ENCODE measurements at places on chromosomes 11 and 22. TPM values are rescaled to one million over a fixed set of nuclear protein-coding genes. Genes with fewer than 3 reads are reported as not detected.

DNA sequence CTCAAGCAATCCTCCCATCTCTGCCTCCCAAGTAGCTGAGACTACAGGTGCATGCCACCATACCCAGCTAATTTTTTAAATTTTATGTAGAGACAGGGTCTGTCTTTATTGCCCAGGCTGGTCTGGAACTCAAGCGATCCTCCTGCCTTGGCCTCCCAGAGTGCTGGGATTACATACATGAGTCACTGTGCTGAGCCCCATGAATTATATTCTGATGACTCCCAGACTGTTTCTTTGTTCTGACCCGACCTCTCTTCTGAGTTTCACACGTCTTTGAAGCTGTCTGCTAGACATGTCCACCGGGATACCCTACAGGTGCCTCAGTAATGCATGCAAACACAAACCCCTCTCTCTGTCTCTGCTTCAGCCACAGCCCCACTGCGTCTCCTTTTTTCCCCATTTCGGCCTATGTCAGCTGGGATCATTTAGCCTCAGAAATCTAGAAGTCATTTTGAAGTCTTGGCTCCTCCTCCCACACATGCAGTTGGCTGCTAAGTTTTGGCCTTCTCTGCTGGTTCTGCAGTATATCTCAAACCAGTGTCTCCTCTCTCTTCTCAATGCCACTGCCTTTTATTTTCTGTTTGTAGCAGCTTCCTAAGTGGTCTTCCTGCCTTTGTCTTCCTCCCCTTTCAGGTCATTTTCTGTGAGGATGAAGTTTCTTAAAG lies 4.8 kb downstream of the VPS26B start:
- ATAC-seq, result no peak

DNA sequence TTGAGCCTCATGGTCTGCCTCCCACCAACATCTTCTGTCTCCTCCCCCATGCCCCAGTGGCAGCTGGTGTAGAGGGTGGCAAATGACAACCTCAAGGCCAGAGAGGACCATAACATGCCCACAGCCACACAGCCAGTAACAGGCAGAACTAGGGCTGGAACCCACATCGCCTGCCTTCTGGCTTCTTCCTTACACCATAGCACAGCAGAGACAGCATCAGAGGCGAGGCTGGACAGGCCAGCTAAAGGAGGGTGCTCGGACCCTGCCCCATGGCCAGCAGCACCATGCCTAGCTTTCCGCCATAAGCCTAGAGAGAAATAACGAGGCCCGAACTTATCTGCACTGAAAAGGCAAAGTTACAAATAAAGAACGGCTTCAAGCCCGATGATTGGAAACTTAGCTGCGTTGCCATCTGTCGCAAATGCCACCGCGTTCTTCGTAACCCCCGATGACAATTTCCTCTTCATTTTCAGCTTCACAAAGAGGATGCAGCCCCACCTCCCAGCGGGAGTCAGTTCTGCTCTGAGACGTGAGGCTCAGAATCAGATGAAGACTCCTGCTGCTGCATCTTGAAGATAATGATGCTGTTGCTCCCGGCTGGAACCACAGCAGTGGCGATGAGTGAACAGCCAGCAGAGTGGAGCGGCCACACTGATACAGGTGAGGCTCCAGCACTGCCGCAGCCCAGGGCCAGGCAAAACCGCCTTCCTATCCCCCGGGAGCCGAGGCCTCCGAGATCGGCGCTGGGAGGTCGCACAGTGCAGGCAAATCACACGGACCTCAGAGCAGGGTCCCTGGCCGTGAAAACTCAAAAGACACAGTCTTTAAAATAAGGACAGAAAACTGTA lies 73.8 kb upstream of the RTL6 start:
- ATAC-seq, result no peak

Gene FXYD6
- total RNA-seq, result 0.41 TPM

Gene MDK
- 662 TPM for total RNA-seq

Gene PKP3
- total RNA-seq, result 4.5 TPM

Gene TPBGL
- total RNA-seq, result 0.26 TPM

GRCh38 chr11:13336246-13336878 lies 58.8 kb downstream of the BMAL1 start:
- ATAC-seq, result no peak

GRCh38 chr22:19215360-19215759 lies 36.8 kb upstream of the SLC25A1 start:
- no peak for ATAC-seq

Gene SAA2
- total RNA-seq, result not detected

DNA sequence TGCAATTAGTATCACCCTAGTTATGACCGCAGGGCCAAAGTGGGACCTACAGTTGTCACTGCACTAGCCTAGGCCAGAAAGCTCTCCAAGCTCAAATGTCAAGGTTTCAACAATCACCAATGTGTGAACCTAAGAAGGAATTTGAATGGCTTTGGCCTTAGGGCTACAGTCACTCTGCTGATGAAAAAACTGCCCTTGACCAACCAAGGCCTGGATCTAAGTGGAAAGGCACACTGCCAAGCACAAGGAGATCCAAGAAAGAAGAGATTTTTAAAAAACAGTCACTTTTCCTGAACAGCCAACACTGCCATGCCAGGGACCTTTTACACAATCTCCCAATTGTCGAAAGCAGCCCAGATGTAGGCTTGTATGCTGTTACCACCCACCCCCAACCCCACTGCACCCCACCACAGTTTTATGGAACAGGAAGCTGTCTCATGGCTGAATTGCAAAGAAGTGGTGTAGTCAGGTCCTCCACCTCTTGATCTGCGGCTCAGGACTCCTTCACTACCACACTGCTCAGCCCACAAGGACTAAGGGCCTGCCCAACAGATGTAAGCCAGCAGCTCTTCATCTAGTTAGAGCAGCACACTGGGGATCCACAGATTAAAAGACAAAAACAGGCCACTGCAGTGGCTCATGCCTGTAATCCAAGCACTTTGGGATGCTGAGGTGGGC lies 32.9 kb downstream of the SMCO4 start:
- ATAC-seq, result peak; percentile 59

GRCh38 chr11:74470526-74470925 lies 3.2 kb upstream of the KCNE3 start:
- no peak for ATAC-seq

DNA sequence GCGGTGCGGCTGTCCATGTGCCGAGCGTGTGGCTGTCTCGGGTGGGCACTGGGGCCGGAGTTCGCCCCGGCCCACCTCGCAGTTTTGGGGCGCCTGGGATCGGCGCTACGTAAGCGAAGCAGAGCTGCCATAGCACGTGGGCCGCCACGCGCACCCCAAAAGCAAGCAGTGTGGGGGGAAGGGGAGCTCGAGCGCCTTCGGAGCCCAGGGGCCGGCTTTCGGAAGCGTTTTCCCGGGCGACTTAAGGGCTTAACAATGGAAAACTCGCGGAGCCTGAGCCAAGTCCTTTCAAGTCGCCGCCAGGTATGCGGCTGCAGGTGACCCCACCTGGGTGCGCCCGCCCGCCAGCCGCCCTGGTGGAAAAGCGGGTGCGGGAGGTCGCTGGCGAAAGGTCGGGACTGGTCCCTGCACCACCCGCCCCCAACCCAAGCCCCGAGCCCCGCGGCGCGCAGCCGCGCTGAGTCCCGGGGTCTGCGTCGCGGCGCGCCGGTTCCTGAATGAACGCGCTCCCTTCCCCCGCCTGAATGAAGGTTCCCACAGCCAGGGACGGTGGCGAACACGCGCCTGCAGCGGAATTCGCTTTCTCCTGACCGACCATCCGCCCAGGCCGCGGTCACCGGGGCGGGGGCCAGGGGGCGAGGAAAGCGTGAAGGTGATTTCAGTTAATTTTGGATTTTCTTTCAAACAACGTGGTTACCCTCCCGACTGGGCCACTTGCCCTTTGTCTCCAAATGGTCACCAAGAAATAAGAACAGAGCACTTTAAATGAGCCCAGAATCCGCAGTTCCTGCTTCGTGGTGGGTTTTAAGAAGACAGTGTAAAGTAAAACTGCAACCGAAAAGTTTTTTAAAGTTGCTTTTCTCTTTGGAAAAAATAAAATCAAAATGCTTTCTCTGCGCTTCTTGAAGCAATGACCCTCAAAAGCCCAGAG lies 2.8 kb upstream of the CCND1 start:
- no peak for ATAC-seq

Gene RAB38
- total RNA-seq, result not detected

- no peak for ATAC-seq
Measured at GRCh38 chr11:13550761-13551160, 55.0 kb upstream of the PTH start.

Gene CEP126
- 2.3 TPM for total RNA-seq

- peak; percentile 88 for ATAC-seq
Measured at GRCh38 chr11:57597916-57598830, 688 bp downstream of the SERPING1 start.

Gene MB
- not detected for total RNA-seq

- peak; percentile 91 for ATAC-seq
Measured at GRCh38 chr11:36186340-36187175, 102.7 kb downstream of the COMMD9 start.

- ATAC-seq, result no peak
Measured at GRCh38 chr11:123129920-123130319, 65.1 kb downstream of the CLMP start.

Gene PGA5
- 1.1 TPM for total RNA-seq

DNA sequence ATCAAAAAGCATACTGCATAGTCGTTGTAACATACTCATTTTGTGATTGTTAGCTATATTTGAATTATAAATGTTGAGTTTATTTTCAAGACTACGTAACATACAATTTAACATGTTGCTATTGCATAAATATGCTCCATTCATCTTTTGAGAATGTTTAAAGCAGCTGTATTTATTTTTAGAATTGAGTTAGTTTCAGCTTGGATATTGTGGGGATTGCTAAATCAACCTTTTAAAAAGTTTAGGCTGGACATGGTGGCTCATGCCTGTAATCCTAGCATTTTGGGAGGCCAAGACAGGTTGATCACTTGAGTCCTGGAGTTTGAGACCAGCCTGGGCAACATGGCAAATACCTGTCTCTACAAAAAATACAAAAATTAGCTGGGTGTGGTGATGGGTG lies 288.1 kb downstream of the DYNC2H1 start:
- ATAC-seq, result no peak

Gene MS4A6A
- total RNA-seq, result 0.41 TPM

DNA sequence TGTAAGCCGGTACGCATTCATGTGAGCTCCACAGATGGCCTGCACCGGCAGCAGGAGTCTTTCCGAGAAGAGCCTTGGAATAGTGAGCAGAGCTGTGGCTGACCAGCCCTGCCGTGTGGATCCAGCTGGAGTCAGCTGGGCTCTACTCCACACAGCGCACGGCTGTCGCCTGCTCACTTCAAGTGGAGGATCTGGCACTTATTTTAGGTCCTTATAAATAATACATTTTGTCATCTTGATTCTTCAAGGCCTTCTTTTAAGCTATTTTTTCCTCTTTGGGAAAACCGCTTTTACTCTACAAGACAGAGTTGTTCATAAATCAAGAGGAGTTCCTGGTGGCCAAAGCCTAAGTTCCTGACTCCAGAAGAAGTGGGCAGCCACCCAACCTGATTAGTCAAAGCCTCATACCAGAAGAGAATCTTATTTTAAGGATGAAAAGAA lies 93.8 kb downstream of the KCNC1 start:
- no peak for ATAC-seq

Gene NELL1
- total RNA-seq, result 99.4 TPM

Gene UBQLNL
- 0.73 TPM for total RNA-seq

- ATAC-seq, result no peak
Measured at GRCh38 chr11:106552694-106553203, 465.5 kb downstream of the GUCY1A2 start.

Gene KCNA4
- total RNA-seq, result 1.1 TPM

GRCh38 chr11:112004389-112004788 lies 20.8 kb upstream of the DLAT start:
- no peak for ATAC-seq

DNA sequence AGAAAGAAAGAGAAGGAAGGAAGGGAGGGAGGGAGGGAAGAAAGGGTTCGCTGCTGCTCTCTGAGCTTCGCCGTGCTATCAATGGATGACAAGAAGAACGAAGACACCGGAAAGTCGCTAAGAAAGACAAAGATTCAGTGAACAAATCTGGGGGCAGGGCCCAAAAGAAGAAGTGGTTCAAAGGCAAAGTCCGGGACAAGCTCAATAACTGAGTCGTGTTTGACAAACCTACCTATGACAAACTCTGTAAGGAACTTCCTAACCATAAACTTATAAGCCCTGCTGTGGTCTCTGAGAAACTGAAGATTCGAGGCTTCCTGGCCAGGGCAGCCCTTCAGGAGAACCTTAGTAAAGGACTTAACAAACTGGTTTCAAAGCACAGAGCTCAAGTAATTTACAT lies 2.9 kb upstream of the TTLL1 start:
- ATAC-seq, result no peak

- ATAC-seq, result no peak
Measured at GRCh38 chr11:125750629-125751028, 4.5 kb downstream of the PATE1 start.

Gene NRIP3
- total RNA-seq, result 8.5 TPM

- peak; percentile 1 for ATAC-seq
Measured at GRCh38 chr11:65496304-65497140, 2.3 kb upstream of the MALAT1 start.

DNA sequence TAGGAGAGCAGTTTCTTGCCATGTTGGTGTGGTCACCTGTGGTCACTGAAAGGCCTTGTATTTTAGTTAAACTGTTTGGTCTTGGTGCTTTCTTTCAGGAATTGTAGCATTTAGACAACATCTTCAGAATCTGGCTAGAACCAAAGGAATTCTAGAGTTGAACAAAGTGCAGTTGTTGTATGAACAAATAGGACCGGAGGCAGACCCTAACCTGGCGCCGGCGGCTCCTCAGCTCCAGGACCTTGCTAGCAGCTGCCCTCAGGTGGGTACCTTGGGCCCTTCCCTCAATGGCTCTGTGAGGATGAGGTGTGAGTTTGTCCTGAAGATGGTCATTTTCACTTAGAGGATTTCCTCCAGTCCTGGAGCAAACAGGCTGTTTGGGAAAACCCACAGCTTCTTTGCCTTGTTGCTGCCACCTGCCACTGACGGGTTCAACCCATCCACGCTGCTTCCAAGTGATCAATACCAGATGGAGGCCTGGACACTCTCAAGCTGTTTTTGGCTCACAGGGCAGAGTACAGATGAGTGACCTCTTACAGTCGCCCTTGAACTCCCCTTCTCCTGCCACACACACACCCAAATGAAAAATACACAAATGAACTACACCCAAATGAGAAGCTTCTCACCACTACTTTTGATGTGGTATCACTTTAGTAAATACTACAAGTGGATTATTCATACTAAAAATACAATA lies 45.2 kb downstream of the PPP2R1B start:
- peak; percentile 28 for ATAC-seq

- peak; percentile 52 for ATAC-seq
Measured at GRCh38 chr11:123478352-123478987, 48.4 kb downstream of the GRAMD1B start.

- no peak for ATAC-seq
Measured at GRCh38 chr11:1195682-1196515, 27.0 kb upstream of the MUC5B start.

Gene NFAM1
- 0.45 TPM for total RNA-seq
